ENCODE measurements at places on chromosomes 7 and 10.
A peak's percentile ranks its signal among the peaks of the same experiment; 100 is the strongest.

- no peak for DNase-seq
Observed at GRCh38 chr7:74012842-74013249, 15.1 kb upstream of the ELN start.

DNA sequence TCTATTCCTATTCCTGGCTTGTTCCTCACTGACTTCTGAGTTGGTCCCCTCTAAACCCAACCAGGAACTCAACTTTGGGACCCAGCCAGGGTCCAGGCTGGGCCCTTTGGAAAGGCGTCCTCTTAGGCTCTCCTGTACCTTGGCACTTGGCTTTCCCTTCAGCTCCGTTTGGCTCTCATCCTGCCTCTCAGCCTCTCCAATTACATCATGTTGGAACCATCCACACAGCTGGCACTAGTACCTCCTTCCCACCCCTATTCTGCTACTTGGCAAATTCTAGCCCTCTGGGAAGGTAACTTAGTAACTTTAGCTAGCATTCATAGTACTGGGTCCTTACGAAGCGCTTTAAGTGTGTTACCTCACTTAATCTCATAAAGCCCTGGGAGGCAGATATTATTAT lies 205.3 kb upstream of the HABP2 start:
- peak; percentile 39 for DNase-seq

DNA sequence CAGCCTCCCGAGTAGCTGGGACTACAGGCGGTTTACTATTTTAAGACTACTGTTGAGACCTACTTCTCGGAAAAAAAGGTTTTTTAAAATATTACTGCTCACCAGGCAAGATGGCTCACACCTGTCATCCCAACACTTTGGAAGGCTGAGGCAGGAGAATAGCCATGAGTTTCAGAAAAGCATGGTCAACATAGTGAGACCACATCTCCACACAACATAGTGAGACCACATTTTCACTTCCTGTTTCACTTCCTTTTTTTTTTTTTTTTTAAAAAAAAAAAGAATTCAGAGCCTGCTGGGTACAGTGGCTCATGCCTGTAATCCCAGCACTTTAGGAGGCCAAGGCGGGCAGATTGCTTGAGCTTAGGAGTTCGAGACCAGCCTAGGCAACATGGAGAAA lies 46.5 kb downstream of the SVOPL start:
- no peak for DNase-seq

DNA sequence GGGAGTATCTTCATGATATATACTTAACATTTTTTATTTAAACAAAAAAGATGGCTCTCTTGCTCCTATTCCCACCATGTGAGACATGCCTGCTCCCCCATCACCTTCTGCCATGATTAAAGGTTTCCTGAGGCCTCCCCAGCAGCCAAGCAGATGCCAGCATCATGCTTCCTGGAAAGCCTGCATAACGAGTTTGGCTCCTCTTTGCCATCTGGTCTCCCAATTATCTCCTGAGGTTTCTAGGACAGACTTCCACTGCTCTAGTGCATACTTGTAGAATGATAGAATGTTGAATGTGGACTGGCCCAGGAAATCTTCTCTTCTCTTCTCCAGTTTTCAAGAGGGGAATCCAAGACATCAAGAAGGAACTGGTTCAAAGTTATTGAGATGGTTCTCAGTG lies 45.9 kb upstream of the ELAPOR2 start:
- DNase-seq = no peak

GRCh38 chr7:44490351-44491200 lies at the start of gene NUDCD3:
NUDCD3 (minus strand) TSS chr7:44490658; CDS start chr7:44490600, 58 bp downstream.
- DNase-seq = peak; percentile 94

- DNase-seq = no peak
Observed at GRCh38 chr10:35204650-35205319, 78.1 kb downstream of the CREM start.
